ENCODE measurements at places on chromosomes 13 and 19.

- DNase-seq, result no peak
Observed at GRCh38 chr19:1839658-1840540, 8.4 kb downstream of the REXO1 start.

- no peak for DNase-seq
Observed at GRCh38 chr19:52138278-52138982, 1.3 kb downstream of the ZNF616 start.

GRCh38 chr13:21347753-21348318, 111.3 kb downstream of the ZDHHC20 start:
- no peak for DNase-seq

DNA sequence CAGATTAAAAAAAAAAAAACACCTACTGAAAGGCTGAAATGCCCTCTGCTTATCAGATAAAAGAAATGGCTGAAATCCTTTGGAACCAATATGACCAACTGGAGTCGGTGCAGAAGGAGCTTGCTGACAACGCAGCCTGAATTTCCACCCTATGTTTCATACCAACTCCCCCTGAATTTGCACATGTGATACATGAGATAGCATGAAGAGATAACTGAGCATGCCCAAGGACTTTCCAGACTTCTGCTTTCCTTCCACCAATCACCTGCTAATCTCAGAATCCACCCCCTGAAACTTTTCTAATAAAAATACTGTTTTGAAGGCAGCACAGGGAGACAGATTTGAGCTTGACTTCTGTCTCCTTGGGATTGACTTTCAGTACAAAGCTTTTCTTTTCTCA, 32.2 kb upstream of the WDFY2 start:
- DNase-seq, result no peak
